ENCODE measurements at places on chromosomes 7 and 10.
A peak's percentile ranks its signal among the peaks of the same experiment; 100 is the strongest.

DNA sequence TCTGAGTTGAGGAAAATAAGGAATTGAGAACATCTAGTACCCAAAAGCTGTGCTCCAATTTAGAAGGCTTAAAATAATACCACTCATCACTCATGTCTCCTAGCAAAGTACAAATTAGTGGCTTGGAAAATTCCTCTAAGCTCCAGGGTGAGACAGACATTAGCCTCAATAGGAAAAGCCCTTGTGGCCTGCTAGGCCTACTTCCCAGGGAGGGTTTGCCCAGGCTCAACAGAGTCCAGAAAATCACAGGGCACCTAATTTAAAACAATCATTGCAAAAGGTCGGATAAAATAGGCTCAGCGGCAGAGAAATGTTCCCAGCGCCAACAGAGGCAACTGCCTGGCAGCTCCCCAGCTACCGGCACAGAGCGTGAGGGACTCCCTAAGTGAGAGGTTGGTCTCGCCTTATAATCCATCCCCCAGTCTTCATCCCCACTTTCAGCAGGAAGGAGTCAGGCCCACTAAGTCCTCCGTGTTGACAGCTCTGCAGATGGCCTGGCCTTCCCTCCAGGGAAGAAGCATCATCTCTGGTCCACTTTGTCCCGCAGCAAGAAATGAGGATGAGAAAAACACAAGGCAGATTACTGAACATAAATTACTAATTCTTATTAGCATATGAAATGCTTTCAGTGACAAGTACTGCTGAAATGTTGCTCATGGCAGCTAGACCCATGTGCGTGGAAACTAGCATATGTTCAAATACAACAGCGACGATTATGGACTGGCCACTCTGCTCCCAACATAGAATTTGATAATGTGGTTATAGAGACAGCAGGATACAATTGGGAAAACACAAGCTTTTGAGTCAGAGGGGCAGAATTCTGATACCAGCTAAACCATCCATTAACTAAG is 1177.7 kb upstream of the AUTS2 start:
- DNase-seq = no peak

- DNase-seq = no peak
Measured at GRCh38 chr7:27175626-27176523, 1.8 kb upstream of the HOXA10 start.

DNA sequence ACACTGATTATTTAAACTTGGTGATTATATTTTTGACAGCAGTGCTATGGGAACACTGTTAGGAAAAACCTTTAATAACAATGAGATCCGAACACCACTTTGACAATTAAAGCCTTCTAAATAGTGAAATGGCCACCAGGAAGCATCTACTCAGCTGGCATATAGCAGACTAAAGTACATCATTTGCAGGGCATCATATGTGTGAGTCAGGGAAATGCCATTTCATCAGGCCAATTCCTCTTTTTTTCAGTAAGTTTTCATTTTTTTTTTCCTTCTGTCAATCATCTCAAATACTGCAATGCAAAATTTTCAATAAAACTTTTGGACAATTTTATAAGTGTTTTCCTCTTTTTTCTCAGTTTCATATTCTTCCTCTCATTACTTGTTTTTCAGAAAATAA is 521.4 kb upstream of the SEMA3D start:
- DNase-seq = no peak

GRCh38 chr7:391961-392524 is 102.1 kb downstream of the FOXL3 start:
- no peak for DNase-seq

DNA sequence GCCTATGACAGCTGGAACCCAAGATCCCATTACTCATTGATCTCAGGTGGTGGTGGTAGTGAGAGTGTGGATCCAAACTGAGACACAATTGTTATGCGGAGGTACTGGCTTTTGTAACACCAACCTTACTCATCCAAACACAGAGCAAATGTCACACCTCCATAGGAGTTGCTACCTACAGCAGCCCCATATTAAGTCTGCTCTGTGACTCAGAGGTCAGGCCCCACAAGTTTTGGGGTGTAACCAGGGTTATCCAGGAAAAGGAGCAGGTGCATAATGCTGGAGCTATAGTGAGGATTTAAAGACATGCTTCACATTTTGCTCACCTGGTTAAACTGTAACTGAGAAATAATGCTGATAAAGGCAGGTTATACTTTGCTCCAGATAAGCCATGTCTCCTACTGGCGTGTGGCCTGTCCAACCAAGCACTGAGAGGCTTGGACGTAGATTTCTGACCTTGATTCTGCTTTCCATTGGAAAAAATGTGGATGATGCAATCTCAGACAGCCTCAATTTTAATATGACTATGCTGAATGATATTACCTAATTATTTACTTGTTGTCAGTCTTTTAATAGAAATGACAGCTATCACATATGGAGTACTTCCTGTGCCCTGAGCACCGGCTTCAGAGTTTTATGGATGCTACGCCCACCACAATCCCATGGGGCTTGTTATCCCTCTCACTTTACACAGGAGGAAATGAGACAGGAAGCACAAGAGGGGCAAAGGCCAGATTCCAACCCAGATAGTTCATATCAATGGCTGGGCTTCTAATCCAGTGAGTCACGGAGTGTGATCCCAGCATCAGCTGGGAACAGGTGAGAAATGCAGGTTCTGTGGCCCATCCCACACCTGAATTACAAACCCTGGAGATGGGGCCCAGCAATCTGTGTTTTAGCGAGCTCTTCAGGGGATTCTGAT is 181.3 kb downstream of the CHN2 start:
- no peak for DNase-seq

GRCh38 chr7:50266635-50267386 is 37.7 kb upstream of the IKZF1 start:
- peak; percentile 45 for DNase-seq

DNA sequence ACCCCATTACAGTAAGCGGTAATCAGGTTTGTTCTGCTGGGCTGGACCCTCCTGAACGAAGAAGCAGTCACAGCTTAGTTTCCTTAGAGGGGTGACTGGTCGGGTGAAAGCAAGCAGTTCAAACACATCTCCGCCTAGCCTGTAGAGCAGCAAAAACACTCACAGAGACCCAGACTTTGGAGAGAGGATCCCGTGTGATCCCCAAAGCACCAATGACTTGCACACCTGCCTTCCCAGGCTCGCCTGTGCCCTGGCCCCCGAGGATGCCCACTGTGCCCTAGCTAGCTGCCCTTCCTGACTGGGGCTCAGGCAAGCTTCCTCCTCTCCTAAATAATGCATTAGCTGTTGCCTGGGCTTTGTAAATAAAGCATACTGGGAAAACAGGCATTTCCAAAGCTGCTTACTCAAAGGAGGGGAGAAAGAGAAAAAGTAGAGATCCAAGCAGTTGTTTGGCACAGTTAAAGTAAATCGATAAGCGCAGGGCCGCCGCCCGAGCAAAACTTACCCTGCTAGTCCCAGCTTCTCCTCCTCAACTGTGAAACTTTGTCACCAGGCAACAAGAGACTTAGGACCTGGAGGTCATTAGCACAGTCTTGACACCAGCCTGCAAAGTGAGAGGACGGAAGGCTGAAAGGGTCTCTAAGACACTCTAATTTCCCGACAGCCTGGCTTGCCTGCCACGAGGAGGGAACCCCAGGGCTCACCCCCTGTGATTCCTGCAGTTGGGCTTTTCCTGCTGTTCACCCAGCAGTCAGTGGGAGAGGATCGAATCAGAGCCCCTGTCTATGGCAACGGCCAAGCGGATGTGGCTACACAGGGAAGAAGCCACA is 4.8 kb downstream of the LRRC18 start:
- no peak for DNase-seq

- no peak for DNase-seq
Measured at GRCh38 chr7:109259151-109259550, 689.5 kb downstream of the DNAJB9 start.

- no peak for DNase-seq
Measured at GRCh38 chr10:48444266-48444665, 137.8 kb downstream of the MAPK8 start.

- DNase-seq = no peak
Measured at GRCh38 chr7:156402255-156402654, 238.3 kb upstream of the RNF32 start.

DNA sequence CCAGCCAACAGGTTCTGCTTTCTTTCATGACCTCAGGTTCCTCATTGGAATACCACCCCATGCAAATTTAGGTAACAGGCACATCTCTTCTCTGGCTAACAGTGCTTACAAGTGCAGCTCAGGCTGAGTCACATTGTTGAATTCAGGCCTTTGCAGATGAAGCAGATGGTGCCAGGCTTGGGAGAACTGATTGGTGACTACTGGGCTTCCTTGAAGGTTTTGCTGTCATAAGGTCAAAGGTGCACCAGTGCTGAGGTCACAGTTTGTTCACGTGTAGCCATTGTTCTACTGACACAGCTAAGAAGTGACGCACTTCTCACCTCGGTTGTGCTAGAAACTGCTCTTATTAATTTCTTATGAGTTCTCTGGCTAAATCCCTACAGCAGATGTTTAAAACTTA is 128.6 kb upstream of the BMPER start:
- DNase-seq = no peak

GRCh38 chr10:113555751-113556150 is 2.9 kb downstream of the HABP2 start:
- no peak for DNase-seq

GRCh38 chr7:5620459-5620881 is 161.0 kb downstream of the RNF216 start:
- no peak for DNase-seq

DNA sequence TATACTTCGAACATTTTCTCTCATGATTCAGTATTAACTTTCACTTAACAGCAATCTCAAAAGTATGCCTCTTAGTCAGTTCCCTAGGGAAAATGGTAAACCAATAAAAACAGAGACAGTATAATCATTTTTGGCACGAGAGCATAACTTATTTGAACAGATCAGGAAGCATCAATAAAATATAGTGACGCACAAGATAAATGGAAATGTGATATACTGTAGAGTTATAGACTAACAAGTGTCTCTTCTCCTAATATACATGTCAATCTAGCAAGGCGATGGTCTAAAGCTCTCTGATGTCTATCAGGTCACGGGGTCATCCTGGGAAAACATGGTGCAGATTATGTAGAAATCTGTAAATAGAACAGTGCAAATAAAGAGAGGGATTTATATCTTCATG is 131.6 kb downstream of the HGF start:
- DNase-seq = no peak

GRCh38 chr7:114070246-114070645 is 151.4 kb upstream of the PPP1R3A start:
- no peak for DNase-seq

DNA sequence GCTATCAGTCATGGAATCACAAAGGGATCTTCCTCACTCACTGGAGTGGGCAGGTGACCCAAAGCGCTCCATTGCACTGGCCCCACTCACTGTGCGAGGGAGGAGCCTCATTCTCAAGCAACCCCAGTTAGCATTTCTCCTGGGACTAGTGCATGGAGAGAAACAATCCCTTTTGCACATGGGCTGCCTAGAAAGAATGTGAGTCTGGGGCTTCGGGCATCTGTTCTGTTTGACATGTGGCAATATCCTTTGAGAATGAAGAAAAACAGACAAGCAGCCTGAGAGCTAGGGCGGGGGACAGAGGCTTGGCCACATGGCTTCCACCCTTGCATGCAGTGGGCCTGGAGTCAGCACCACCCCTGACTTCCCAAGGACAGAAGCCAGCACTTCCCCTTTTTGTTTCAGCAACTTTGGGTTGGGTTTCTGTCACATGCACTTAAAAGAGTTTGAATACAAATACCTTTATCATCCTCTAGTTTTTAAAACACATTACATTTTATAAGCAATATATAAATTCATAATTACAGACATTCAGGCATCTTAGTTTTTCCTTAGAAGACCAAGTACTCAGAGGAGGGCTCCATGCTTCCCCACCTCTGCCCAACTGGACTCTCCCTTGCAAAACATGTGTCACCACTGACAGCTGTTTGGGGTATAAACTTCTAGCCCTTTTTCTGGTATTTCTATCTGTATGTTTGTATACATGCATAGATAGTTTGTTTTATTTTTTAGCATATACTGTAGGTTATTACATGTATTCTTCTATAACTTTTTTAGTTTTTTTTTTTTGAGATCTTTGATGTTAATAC is 73.8 kb downstream of the RBM20 start:
- no peak for DNase-seq

DNA sequence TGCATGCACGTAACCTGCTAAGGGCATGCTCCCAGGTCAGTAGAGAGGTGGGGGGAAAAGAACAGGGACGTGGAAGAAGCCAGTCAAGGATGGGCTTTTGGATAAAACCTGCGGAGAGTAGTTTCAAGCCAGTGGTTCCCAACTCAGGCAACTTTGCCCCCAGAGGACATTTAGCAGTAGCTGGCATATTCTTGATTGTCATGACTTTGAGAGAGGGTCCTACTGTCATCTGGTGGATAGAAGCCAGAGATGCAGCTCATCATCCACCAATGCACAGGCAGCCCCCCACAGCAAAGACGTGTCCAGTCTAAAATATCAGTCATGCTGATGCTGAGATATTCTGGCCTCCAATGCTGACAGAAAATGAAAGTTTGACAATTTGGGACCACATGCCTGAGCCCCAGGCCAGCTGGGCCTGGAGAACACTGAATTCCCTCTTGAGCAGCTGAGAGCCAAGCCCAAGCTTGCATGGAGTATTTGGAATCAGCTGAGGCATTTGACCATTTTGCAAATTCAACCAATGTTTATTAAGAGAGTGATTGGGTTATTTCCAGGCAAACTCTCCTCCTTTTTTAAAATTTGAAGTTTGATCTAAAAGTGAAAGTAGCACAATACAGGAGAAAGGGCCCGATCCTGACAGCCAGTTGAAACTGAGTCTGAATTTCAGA is 110.0 kb upstream of the C7orf33 start:
- no peak for DNase-seq

DNA sequence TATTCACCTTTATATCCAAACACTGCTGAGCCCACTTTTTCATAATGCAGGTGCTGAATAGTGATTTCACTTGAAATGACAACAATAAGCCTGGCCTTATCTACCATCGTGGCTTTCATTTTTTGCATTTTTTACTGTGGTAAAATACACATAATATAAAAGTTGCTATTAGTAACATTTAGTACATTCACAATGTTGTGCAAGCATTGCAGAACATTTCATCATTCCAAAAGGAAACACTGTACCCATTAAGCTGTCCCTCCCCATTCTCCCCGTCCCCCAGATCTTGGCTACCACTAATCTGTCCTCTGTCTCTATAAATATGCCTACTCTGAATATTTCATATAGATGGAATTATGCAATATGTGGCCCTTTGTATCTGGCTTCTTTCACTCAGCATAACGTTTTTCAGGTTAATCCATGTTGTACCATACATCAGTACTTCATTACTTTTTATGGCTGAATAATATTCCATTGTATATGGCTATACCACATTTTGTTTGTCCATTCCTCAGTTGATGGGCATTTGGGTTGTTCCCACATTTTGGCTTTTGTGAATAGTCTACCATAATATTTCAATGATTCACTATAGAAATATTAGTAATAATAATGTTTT is 68.5 kb upstream of the ARID5B start:
- no peak for DNase-seq

GRCh38 chr7:137146552-137147337 is 196.8 kb downstream of the PTN start:
- no peak for DNase-seq

GRCh38 chr7:64098-64915 is 128.1 kb upstream of the FAM20C start:
- DNase-seq = no peak

Data from germinal center (tissue), 1 donor.